ENCODE measurements at places on chromosomes 13 and 19.

DNA sequence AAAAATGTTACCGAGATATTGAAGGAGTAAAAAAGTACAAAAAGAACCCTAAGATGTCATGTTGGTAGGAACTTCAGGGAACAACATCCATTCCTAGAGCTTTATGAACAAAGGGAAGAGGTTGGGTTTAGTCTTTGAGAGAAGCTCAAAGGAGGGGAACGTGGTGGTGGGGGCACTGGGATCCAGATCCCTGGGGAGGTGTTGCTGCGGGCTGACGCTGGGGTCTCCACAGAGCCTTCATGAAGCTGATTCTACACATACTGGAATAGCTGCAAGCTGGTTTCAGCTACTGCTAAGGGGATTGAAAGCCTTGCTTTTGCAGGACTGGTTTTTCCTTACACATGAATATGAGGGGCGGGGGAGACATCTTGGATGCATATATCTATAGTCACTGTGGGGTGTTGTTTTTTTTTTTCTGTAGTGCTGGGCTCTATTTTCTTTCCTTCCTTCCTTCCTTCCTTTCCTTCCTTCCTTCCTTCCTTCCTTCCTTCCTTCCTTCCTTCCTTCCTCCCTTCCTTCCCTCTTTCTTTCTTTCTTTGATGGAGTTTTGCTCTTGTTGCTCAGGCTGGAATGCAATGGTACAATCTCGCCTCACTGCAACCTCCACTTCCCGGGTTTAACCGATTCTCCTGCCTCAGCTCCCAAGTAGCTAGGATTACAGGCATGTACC, 6.5 kb upstream of the MZF1 start:
- no peak for DNase-seq

DNA sequence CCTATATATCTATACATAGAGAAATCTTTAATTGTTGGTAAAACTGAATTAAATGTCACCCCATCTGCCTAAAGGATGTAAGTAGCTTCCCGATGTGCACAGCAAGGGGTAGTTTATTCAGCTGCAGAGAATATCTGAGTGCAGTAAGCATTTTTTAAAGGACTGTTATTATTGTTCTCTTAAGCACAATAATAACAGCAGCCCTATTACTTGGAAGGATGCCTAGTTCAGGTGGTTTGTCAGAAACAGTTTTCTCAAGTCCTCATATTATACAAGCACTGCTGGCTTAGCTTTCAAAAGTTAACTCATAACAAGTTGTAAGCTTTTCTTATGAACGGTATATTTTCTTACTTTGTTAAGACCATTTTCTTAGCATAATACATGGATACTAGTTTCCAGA, 142.6 kb downstream of the CRYL1 start:
- no peak for DNase-seq

- DNase-seq, result no peak
Measured at GRCh38 chr19:35027851-35028599, 2.2 kb upstream of the SCN1B start.

- DNase-seq, result no peak
Measured at GRCh38 chr13:37534181-37534580, 64.4 kb downstream of the POSTN start.

- DNase-seq, result no peak
Measured at GRCh38 chr13:96934889-96935489, 59.3 kb downstream of the OXGR1 start.

GRCh38 chr19:2043961-2044708, 6.9 kb downstream of the MKNK2 start:
- DNase-seq, result no peak

- DNase-seq, result no peak
Measured at GRCh38 chr19:49739933-49740332, 23.2 kb downstream of the TSKS start.
